ENCODE measurements at places on chromosomes 3 and 15. TPM values are rescaled to one million over a fixed set of nuclear protein-coding genes. Genes with fewer than 3 reads are reported as not detected.

The CALML4 gene
- polyA plus RNA-seq: 16.2 TPM

The GPR171 gene
- polyA plus RNA-seq: 3.4 TPM

The ANKUB1 gene
- polyA plus RNA-seq: not detected

The SLC51A gene
- polyA plus RNA-seq: 6.7 TPM

The CAV3 gene
- not detected for polyA plus RNA-seq

The COL6A6 gene
- 0.10 TPM for polyA plus RNA-seq

The SPATA16 gene
- not detected for polyA plus RNA-seq

The NANOGP8 gene
- 8.5 TPM for polyA plus RNA-seq

The DNAH12 gene
- not detected for polyA plus RNA-seq

The SMAD6 gene
- polyA plus RNA-seq: 1.6 TPM

The STAC gene
- 5.6 TPM for polyA plus RNA-seq

The SLC51B gene
- polyA plus RNA-seq: not detected

The PRKCI gene
- 58.0 TPM for polyA plus RNA-seq

The CACNA1D gene
- 0.96 TPM for polyA plus RNA-seq

The APBA2 gene
- 5.9 TPM for polyA plus RNA-seq

The ZNF35 gene
- 18.5 TPM for polyA plus RNA-seq

The PP2D1 gene
- polyA plus RNA-seq: 0.40 TPM

The CHRNB4 gene
- 1.4 TPM for polyA plus RNA-seq

The TNFSF10 gene
- 0.27 TPM for polyA plus RNA-seq

The SERINC4 gene
- not detected for polyA plus RNA-seq

The ITPR1 gene
- polyA plus RNA-seq: 5.2 TPM

The KBTBD8 gene
- 3.5 TPM for polyA plus RNA-seq

The SMAD3 gene
- polyA plus RNA-seq: 4.9 TPM

The ACTRT3 gene
- polyA plus RNA-seq: 2.9 TPM

The PLA1A gene
- not detected for polyA plus RNA-seq

The STRIT1 gene
- 1.6 TPM for polyA plus RNA-seq

The FGF7 gene
- not detected for polyA plus RNA-seq

The PRR23C gene
- not detected for polyA plus RNA-seq

The GABRB3 gene
- 56.5 TPM for polyA plus RNA-seq

The GP9 gene
- polyA plus RNA-seq: not detected

The TFG gene
- 83.5 TPM for polyA plus RNA-seq

The ALDH1A3 gene
- polyA plus RNA-seq: 2.8 TPM

The LDHAL6B gene
- polyA plus RNA-seq: not detected

The REC114 gene
- polyA plus RNA-seq: not detected

The GUCA1C gene
- polyA plus RNA-seq: not detected

The NR2C2 gene
- polyA plus RNA-seq: 11.4 TPM

The CCNL1 gene
- 96.2 TPM for polyA plus RNA-seq

The LYZL4 gene
- not detected for polyA plus RNA-seq
